Naive thymus-derived CD8-positive, alpha-beta T cell (primary cell): ENCODE measurements at places on chromosomes 7 and 10.

GRCh38 chr10:114643158-114643557 lies 14.9 kb downstream of the ABLIM1 start:
- no peak for DNase-seq

DNA sequence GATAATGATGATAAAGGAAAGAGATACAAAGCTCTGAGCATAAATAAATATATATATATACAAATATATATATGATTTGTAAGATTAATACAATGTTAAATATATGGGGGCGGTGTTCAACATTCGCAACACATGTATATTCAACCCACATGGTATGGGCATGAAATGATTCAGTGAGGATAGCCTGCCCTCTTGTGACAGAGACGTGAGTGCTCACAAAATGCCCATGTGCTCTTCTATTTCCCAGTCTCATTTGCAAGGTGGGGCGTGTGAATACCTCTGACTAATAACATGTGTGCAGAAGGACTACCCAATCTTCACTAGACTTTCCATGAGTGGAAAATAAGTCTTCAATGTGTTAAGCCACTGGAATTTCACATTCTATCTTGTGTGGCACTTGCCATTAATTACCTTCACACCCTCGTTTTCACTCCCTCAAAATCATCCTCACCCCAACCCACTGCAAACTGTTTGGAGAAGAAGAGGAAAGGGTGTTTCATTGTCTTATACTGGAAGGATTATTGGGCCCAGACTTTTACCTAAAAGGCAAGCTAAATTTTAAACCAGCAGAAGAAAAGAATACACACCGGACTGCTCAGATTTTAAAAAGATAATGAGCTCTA lies 26.9 kb downstream of the ASAH2 start:
- DNase-seq = no peak

DNA sequence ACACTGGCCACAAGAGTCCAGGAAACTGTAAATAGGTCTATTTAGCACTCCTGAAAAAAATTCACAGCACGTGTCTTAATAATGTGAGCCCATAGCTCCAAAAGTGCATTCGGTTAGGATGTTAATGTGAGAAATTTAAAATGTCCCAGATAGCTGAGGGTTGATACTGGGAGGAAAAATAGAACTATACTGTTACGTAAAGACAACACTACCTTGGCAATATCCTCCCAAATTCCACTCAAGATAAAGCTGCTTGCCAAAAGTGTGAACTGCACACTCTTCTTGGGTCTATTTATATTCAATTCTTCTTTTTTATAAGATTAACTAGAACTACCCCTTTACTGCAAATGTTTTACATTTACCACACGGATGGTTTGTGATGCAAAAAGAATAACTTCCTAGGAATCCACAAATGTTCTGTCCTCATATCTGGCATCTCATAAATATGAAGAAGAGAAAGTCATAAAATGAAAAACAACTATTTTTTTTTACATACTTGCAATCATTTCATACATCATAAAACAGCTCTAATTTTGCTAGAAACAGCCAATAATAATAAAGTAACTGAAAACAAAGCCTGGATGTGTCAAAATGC lies 10.4 kb downstream of the RAB11FIP2 start:
- no peak for DNase-seq

GRCh38 chr7:3673524-3673923 lies 372.5 kb downstream of the SDK1 start:
- DNase-seq = peak; percentile 40

- no peak for DNase-seq
These were observed 207.2 kb downstream of the PARD3 start for GRCh38 chr10:34607894-34608293.

DNA sequence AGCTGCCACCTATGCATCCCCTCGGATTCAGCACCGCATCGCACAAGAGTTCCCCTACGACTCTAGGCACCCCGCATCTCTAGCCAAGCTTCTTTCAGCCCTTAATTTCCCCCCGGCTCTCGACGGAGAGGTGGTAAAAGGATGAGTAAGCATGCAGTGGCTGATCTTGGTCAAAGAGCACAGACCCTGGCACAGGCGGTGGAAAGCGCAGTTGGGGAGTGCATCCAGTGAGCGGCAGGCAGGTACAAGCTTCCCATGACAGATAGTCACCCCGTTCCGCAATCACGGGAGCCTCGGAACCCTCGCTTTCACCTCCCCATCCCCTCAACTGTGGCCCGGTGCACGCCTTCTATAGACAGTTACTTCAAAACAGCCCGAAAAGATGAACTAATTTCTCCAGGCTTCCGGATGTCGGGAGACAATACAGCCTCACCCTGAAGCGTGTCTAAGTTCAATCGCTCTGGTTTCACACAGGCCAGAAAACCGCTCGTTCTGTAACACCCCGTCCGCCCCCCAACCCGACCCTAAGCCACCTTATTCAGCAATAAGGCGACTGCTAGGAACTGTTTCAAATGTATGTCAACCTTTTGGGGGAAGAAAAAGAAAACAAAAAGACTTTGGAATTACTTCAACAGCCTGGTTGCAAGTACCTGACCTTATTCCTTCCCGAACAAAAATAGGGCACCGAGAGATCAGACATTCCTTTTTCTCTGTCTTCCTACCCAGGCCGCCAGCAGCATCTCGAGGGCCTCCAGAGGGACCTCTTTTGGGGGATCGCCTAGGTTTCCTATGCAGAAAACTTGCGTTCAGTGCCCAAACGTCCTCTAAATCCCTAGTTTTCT lies 1.4 kb downstream of the RHEB start:
- DNase-seq = peak; percentile 45

DNA sequence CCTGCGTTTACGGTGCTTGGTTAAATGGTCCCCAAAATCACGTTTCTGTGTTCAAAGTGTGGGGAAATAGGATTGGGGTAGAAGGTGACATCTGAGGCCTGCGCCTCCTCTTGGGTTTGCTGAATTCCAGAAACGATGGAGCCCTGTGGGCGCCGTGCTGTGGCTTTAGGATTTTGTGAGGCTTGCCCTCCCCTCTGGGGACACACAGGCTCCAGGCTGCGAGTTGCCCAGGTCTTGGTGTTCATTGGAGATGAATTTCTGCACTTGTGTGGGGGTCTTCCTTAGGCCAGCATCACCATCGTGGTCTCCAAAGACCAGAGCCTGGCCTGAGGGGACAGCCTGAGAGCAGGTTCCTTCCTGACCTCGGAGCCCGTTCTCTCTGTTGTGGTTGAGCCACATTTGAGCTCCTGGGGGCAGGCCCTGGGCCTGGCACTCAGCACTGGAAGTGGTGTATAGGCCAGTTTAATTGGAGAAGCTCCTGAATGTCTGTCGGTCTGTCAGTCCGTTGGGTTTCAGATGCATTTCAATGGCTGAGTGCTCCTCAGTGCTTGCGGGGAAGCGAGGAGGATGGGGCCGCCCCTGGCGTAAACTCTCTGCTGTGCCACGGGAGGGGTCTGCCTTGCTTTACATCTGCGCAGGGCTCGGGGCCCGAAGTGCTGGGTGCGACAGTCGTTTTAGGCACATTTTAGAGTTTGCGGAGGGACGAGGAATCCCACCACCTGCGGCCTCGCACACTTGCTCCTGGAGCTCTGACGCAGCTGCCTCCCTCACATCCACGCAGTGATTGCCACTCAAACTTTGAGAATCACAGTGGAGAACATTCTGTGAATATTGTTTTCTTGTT lies 71.7 kb downstream of the DNAJB6 start:
- DNase-seq = no peak

DNA sequence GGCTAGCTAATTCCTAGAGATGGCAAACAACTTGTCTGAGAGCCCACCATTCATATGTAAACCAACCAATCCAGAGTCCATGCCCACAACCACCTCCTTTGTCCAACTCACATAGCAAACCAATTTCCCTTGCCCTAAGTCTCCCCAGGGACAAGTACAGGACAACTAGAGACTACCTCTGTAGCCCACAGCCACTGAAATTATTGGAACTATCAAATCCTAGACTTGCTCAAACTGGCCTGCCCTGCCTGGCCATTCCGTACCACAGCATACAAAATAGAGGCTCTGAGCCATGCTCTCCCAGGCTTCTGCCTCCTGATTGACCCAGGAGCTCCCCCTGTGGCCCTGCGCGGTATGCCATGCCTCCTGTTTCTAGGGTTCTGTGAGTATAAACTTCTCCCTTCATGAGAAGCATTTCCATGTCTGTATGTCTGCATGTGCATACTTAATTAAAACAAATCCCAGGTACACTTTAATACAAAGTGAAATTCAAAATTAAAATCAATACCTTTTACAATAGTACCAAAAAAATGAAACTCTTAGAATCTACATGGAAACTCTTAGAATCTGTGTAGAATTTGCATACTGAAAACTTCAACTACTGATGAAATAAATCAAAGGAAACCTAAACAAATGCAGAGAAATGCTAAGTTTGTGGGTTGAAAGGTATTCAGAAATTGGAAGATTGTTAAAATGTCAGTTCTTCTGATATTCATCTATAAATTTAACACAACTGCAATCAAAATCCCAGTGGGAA lies 4.0 kb upstream of the HECW1 start:
- no peak for DNase-seq

GRCh38 chr10:29849126-29849833 lies 210.1 kb downstream of the JCAD start:
- no peak for DNase-seq
